SW480 (cell line): ENCODE measurements at places on chromosomes 16 and 17.

DNA sequence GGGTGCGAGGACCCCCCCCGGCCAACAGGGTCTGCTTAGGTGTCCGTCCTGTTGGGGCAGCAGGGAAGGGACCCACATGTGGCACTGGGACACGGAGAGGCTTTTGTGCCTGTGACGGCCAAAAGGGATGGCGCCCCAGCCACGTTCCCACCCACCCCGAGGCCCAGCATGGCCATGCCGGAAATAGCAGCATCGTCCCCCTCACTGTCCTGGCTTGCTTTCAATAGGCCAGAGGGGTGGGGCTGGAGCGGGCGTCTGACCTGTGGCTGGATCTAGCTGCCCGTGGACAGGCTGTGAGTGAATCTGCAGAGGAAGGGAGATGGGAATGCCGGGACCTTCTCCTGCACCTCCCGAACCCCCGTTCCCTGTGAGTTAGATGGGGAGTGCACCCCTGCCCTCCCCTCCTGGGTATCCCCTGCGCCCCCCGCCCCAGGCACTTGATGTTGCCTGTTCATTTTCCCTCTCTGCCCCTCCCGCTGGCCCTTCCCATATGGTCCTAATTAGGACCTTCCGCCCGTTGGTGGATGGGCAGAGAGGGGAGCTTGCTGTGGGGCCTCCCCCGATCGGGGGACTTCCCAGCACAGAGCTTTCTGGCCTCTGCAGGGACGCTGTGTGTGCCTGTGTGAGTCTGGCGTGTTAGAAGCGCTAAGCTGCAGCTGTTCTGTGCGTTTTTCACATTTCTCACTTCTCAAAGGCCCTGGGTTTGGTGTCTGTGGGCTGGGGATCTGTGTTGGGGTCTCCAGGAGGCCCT is 292.8 kb downstream of the SEC14L1 start:
- no peak for DNase-seq

GRCh38 chr16:83937922-83938885 is 14.8 kb upstream of the OSGIN1 start:
- no peak for DNase-seq

DNA sequence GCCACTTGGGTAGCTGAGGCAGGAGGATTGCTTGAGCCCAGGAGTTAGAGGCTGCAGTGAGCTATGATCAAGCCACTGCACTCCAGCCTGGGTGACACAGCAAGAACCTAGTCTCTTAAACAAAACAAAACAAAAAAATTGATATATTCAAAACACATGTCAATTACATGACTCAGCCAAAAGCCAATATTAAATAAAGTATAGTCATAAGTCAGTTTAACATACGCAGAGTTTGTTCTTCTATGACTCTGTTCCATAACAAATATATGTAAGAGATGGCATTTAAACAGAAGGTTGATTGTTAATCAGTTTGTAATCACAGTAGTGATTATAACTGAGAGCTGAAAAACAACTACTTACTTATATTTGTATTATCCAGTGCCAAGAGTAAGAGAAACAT is 106.5 kb downstream of the CDH8 start:
- DNase-seq = no peak

- DNase-seq = no peak
Measured at GRCh38 chr16:85911251-85911930, 12.4 kb downstream of the IRF8 start.

DNA sequence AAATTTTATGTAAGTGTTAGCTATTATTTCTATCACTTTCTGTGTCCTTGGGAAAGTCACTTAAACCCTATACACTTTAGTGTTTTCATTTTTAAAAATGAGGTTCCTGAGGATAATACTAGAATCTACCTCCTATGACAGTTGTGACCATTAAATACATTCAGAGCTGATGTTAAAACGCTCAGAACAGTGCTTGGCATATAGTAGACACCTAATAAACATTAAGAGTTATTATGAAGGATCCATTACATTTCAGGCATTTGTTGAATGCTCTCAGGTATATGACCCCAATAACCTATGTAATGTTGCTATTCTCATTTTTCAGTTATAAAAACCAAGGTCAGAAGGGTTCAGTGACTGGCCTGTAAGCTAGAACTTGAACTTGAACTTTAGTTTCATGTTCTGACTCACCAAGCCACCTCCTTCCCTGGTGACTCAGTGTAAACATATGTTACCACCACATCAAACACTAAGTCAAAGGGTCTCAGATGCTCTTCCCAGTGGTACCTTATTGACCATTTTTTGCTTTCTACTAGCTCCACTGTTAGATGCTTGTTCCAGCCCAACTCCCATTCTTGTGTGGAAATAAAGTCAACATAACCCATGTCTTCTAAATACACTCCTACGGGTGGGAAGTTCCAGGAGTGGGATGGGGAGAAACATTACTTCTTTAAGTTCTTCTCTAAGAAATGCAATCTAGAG is 47.6 kb downstream of the HSD17B2 start:
- DNase-seq = peak; percentile 92

DNA sequence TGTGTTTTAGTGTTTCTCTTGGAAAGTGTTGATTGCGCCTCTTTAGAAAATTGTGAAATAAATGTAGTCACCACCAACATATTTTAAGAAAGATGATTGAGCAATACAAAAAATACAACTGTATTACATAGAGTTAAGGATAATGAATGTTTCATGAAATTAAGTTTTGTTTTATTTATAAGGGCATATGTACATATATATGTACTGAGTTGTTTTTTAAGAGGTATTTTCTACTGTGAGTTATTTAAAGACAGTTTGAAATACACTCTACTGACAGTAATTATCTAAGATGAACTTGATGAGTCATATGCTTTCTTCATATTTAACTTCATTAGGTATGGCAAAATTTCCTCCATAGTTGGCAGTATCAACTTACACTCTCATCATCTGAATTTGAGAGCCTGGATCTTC is 411.7 kb downstream of the HS3ST3B1 start:
- no peak for DNase-seq

DNA sequence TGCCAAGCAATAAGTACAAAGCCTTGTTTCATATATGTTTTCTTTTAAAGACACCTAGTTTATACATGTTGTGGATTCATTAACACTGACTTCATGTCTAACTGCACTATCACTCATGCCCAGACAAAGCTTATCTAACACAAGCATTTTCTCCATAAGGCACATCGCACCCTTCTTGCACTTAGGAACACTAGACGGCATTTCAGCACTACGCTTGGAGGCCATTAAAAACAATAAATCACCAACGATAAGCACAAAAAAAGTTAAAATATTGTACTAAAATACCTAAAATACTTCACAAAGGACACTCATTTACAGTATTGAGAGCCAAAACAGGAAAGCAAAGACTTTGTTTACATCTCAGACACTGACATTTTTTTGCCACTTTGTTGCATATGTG is 39.0 kb upstream of the TEKT3 start:
- DNase-seq = no peak

- DNase-seq = no peak
Measured at GRCh38 chr16:84161037-84161436, 15.9 kb downstream of the DNAAF1 start.

DNA sequence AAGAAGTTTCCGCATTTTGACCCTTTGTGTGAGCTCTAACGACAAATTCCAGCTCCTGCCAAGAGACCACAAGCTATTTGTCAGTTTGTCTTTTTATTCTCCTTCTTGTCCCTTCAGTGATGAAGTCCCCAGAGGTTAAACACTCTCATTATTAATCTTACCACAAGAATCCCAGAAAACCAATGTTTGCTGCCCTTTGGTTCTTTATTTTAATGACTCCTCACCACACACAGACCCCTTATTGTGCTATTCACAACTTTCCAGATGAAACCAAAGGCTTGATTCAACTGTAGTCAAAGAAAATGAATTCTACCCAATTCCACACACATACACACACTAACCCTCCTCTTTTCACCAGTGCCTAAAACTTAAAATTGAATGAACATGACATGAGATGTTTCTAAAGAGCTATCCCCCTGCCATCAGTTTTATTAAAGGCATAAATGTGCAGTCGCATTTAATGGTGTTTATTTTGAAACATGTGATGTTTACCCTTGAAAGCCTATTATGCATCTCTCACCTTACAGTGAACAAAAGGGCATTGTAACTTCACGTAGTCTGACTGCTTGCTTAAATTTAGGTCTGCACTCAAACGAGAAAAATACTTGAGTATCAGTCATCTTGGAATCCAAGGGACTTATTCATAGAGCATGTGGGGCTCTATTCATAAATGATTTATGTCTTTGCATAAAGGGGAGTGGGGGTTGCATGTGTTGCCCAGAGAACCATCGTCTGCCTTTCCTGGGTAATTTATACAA is 44.1 kb downstream of the PCTP start:
- DNase-seq = no peak

GRCh38 chr17:77763023-77763422 is 195.5 kb upstream of the TNRC6C start:
- no peak for DNase-seq

DNA sequence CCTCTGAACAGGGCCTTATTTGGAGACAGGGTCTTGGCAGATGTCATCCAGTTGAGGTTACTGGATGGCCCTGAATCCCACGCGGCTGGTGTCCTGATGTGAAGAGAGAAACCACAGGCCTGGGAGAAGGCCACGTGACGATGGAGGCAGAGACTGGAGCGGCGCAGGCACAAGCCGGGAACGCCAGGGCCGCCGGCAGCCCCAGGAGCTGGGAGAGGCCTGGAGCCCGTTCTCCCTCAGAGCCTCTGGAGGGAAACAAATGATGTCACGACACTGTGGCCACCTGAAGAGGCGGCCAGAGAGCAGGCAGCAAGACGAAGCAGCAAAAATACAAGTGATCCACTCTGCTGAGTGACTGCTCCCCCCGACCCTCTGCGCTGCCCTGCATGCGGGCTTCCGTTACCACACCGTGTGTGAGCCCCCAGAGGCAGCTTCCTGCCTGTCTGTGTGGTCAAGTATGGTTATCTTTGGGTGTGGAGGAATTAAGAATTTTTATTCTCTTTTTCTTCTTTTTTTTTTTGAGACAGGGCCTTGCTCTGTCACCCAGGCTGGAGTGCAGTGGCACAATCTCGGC is 11.6 kb downstream of the CD7 start:
- DNase-seq = no peak

- DNase-seq = peak; percentile 5
Measured at GRCh38 chr17:34254651-34255380, at the start of gene CCL2. Gene CCL2 (plus strand): TSS chr17:34255285. CDS start chr17:34255350, 65 bp downstream.

GRCh38 chr17:59707971-59708430 is 547 bp downstream of the VMP1 start:
- DNase-seq = no peak

DNA sequence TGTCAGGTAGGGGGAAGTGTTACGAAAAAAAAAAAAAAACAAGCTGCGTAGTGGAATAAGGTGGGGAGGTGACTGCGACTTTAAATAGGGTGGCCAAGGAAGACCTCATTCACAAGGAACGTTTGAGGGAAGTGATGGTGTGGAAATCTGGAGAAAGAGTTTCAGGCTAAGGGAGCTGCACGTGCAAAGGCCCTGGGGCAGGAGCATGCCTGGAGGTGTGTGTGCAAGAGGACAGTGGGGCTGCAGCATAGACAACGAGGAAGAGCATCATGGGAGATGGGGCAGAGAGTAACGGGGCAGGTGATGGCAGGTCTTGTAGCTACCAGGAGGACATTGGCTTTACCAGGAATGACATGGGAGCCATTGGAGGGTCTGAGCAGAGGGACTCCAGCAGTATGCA is 12.0 kb downstream of the GSG1L start:
- no peak for DNase-seq

DNA sequence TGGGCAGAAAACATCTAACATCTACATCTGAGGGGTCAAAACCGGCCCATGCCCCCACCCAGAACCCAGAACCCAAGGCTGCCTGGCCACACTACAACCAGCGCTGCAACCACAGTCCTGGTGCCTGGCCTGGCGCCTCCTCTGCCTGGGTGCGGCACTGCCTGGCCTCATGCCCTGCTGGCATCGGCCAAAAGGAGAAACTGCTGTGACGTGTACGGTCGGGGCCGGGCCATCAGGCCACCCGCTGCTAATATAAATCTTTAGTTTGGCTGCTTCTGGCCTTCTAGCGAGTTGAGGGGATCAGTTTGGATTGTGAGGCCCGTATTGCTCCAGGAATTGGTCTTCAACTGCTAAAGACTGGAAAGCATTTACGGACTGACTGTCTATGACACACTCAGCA is 22.8 kb downstream of the TMEM204 start:
- no peak for DNase-seq

GRCh38 chr17:48406936-48407567 is 23.0 kb downstream of the SKAP1 start:
- no peak for DNase-seq

GRCh38 chr17:70581459-70581858 is 412.1 kb downstream of the KCNJ2 start:
- no peak for DNase-seq

GRCh38 chr16:50879873-50880695 is 138.2 kb downstream of the CYLD start:
- DNase-seq = peak; percentile 84

DNA sequence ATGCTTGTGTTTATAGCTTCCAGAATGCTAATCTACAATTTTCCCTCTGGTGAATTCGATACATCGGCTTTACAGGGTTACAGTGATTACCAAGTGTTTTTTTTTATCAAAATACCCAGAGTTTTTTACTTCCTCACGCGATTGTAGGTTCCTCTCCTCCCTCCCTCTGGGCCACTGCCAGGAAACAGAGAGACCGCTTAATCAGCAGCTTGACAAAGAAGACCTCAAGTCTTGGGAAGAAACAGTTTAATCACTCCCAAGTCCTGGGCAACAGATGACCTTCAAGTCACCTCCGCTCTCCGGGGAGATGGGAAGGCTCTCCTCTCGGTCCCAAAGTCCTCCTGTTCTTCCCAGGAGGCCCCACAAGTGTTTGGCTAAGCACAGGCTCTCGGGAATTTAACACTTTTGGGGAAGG is 23.5 kb downstream of the SMTNL2 start:
- no peak for DNase-seq

DNA sequence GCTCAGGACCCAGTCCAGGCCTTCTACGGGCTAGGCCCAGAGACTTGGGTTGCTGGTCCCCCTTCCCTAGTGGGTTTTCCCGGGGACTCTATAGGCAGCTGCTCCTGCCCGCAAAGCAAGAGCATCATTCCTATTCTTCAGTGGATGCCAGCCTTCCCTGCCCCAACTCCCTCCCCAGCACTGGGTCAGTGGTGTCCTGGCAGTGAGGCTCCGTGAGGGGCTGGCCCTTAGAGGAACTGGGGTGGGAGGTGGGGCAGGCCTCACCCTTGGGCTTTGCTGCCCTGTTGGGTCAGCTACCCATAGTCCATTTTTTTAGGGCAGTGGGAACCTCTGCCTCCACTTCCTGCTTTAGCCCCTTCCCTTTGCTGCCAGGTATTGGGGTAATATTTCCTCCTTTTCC is 7.9 kb upstream of the PLEKHG4 start:
- no peak for DNase-seq

GRCh38 chr17:1870592-1870991 is 40.8 kb downstream of the RPA1 start:
- no peak for DNase-seq

DNA sequence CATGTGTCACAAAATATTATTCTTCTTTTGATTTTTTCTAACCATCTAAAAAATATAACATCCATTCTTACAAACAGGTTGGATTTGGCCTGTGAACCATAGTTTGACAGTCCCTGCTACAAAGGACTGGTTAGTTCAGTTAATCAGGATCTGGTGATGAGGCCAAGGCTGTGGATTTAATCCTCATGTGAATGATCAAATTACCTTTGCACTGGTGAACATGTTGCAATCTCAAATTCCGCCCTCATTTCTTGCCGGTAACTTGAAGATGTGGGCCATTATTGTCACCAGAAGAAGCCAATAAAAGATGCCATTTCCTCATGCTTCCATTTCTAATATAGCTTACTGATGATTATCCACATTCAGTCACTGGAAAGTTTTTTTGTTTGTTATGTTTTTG is 35.3 kb upstream of the YPEL2 start:
- no peak for DNase-seq

GRCh38 chr17:82399041-82399441 is 19.1 kb upstream of the HEXD start:
- no peak for DNase-seq

- peak; percentile 61 for DNase-seq
Measured at GRCh38 chr16:85767531-85767930, 16.6 kb upstream of the C16orf74 start.
